Fibroblast of pulmonary artery (primary cell): ENCODE measurements at places on chromosomes 7 and 10.

GRCh38 chr10:120085096-120085796, 192.7 kb downstream of the SEC23IP start:
- DNase-seq: no peak

- DNase-seq: no peak
Observed at GRCh38 chr7:73312831-73313520, 4.3 kb upstream of the NSUN5 start.

DNA sequence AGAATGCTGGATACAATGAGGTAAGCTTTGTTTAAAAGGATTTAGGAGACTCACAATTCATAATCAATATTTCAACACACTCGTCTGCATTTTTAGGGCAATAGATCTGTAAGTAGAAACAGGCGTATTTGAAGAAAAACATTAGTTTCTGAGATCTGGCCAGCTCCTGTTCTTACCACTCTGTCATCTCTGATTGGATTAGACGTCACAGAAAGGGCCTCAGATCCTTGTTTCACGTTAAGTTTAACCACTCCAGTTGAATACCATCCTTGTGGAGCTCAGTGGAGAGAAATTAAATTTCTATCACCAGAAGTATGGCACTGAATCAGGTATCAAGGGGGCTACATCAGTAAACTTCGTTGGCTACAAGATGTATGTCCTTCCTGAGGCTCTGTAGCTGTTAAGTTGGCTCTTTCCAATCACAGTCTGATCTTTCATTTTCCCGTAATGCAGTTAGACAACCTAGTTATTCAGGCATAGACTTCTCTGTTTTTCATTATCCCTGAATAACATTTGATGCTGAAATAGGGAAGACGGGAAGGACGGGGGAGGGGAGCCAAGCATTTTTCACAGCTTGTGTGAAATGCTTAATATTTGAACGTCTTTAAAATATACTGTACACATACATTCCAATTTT, 659.2 kb upstream of the GALNT17 start:
- DNase-seq: no peak

DNA sequence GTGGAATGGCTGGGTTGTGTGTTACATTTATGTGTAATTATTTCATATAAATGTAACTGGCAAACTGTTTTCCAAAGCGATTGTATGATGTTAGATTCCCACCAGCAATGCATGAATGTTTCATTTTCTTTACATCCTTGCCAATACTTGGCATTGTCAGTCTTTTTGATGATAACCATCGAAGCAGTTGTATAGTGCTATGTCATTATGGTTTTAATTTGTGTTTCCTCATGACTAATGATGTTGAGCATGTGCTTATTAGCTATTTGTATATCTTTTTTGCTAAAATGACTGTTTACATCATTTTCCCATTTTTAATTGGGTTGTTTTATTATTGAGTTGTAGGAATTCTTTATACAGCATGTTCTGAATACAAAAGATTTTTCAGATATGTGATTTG, 22.3 kb downstream of the AHCYL2 start:
- DNase-seq: no peak

- peak; percentile 7 for DNase-seq
Observed at GRCh38 chr7:44533301-44534055, 7.7 kb downstream of the NPC1L1 start.

DNA sequence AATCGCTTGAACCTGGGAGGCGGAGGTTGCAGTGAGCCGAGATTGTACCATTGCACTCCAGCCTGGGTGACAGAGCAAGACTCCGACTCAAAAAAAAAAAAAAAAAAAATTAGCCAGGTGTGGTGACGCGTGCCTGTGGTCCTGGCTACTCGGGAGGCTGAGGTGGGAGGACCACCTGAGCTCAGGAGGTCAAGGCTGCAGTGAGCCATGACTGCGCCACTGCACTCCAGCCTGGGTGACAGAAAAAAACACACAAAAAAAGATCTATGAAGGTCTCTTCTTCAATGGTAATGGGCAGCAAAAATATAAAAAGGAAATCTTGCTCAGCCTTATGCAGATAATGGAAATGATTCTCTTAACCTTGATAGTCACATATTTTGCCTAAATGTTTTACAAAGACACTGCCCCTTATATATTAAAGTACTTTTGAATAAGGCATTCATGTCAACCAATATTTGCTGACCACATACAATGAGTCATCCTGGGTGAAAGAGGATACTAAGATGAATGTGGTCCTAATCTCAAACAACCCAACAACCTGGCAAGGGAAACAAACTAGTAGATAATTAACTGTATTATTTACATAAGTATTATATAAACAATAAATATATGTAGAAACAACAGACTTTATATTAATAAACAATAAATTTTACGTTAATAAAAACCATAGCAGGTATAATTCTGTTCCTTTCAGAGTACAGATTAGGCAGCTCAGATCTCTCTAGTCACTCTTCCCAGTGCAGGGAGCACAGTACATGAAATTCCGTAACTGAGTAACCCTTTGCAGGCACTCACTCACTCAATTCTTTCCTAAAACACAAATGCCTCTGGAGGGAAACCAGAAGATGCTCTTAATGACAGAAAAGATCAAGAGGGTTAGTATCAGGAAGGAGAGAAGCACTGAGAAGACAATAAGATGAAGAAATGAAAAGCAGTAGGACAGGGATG, 8.1 kb downstream of the TOMM7 start:
- DNase-seq: peak; percentile 47

GRCh38 chr10:79434821-79435251, 10.6 kb downstream of the ZCCHC24 start:
- peak; percentile 77 for DNase-seq

DNA sequence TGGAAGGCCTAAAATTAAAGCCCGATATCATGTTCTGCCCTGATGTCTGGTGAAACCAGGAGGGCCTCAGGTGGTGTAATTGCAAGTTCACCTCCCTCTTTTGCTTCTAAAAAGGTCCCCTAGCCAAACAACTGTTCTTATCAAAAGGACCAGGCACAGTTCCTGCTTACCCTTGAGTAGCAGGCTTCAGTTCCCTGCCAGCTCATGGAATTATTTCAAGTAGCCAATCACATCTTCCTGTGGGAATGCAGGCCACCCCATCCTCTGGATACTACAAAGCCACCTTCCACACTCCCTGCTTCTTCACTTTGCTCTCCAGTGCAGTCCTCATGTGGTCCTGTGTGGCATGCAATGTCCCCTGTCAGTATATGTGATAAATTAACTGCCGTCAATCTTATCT, 97.7 kb upstream of the GALNT17 start:
- no peak for DNase-seq

- no peak for DNase-seq
Observed at GRCh38 chr7:43727003-43727402, 2.3 kb downstream of the COA1 start.

DNA sequence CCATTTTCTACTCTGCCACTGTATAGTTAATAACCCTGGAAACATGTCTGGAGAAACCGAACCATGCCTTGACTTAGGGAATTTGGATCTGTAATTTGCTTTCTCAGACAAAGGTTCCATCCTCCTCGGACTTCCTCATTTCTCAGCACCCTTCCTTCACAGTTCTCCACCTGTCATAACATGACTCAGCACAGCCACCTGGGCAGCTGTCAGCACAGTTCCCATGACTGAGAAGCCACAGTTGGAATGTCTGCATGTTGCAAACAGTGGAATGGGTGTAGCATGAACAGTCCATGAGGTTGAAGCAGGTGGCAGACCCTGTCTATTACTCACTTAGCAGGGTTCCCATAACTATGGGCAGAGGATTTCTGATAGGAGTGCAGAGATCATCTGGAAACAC, 634 bp upstream of the OR9A4 start:
- DNase-seq: no peak

GRCh38 chr7:7272294-7272693, 90.0 kb downstream of the C1GALT1 start:
- peak; percentile 29 for DNase-seq

- no peak for DNase-seq
Observed at GRCh38 chr7:154975984-154976383, 26.9 kb downstream of the PAXIP1 start.

DNA sequence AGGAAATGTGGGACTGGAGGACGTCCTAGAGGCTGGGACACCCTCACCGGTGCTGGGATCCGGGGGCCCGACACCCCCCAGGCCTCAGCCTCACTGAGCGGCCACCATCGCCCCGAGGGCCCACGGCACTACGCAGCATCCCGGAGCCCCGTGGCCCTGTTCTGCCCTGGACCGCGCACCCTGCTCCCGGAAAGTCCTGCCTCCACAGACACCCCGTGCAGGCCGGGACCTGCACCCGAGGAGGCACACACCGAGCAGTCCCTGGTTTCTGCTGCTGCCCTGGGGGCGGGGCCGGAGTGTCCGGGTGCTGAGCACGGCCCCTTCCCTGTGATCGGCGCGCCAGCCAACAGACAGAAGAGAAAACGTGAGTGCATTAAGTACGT, 18.1 kb upstream of the KNDC1 start:
- DNase-seq: no peak

DNA sequence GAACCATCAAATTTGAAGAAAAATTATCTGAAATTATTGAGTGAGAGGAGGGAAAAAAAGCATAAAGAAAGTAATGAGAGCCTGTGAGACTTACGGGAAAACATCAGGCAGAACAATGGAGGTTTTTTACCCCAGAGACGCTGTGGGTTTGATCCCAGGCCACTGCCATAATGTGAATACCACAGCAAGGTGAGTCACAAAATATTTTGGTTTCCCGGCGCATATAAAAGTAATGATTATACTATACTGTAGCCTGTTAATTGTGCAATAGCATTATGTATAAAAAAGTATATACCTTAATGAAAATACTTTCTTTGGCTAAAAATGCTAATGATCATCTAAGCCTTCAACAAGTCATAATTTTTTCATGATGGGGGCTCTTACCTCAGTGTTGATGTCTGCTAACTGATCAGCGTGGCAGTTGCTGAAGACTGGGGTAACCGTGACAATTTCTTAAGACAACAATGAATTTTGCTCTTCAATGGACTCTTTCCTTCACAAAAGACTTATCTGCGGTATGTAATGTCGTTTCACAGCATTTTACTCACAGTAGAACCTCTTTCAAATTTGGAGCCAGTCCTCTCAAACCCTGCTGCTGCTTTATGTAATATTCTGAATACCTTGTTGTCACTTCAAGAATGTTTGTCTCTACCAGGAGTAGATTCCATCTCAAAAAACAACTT, 97.0 kb upstream of the FAM20C start:
- peak; percentile 67 for DNase-seq

DNA sequence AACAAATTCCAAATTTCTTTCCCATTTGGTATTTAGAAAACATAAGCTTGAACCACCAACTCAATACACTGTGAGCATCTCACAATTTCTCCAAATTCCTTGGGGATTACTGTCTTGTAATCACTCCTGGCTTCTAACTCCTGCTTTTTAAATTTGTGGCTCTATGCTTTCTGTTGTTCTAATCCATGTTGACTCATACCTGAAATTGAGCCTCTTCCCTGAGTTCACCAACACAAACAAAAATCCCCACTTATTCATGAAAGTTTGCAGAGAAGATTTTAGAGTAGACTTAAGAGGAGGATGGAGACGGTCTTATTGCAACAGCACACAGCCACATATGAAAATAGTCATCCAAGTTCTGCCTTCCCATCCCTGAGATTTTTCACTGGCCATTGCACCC, 252.5 kb downstream of the PTEN start:
- no peak for DNase-seq

DNA sequence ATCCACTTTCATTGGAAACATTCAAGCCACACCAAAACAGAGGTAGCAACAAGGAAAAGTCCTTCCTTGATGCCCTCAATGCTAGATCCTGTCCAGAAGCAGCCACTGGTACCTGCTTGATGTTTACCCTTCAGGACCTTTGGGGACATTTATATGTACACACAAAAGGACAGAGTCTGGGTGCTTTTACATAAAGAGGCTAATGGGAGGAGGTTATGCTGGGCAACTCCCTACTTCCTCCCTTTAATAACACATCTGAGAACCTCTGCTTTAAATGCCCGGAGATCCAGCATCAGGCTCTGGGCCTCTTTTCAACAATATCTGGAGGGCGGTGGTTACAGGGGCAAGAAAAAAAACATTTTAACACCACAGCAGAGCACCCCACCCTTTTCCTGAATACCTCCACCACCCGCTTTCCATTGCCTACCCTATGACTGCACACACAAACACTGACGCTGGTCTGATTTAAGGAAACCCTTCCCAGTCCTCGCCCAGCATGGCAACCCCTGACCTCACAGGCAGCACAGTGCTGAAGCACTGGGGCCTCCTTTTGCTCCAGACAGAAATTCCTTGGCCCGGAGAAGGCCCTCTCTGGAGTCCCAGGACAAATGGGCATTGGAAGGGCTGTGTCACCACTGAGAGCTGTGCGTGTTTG, 39.3 kb upstream of the DUSP5 start:
- DNase-seq: no peak
